A549 treated with CpdA at 1 μM for 4 hours (cell line): ENCODE measurements at places on chromosomes 6 and 20. TPM values are rescaled to one million over a fixed set of nuclear protein-coding genes. Genes with fewer than 3 reads are reported as not detected.

The SRSF6 gene
- 103 to 115 TPM (median 109 TPM) in 5 replicates for total RNA-seq

The TLDC2 gene
- total RNA-seq: not detected in 5 replicates

The HRH3 gene
- not detected in 5 replicates for total RNA-seq

The NNAT gene
- not detected in 5 replicates for total RNA-seq
